ENCODE measurements at places on chromosomes 4 and X.

- no peaks in the 10 kb centered on the region for H3K36me3 ChIP-seq
- no peak for DNase-seq
- no peak overlapping the region for H3K27ac ChIP-seq
- H3K4me1 ChIP-seq, result no peaks in the 10 kb centered on the region
- no peaks in the 10 kb centered on the region for H3K27me3 ChIP-seq
- no peak overlapping the region for H3K4me3 ChIP-seq
These were observed 77.3 kb upstream of the NOCT start for GRCh38 chr4:138938366-138938690.

- peaks cover 5% of the 10 kb centered on the region for H3K4me1 ChIP-seq
- H3K27ac ChIP-seq, result no peak overlapping the region
- no peak overlapping the region for H3K4me3 ChIP-seq
- no peak for DNase-seq
- H3K36me3 ChIP-seq, result no peaks in the 10 kb centered on the region
- no peaks in the 10 kb centered on the region for H3K27me3 ChIP-seq
These were observed 14.0 kb downstream of the PDGFC start for GRCh38 chr4:156957556-156957955.

DNA sequence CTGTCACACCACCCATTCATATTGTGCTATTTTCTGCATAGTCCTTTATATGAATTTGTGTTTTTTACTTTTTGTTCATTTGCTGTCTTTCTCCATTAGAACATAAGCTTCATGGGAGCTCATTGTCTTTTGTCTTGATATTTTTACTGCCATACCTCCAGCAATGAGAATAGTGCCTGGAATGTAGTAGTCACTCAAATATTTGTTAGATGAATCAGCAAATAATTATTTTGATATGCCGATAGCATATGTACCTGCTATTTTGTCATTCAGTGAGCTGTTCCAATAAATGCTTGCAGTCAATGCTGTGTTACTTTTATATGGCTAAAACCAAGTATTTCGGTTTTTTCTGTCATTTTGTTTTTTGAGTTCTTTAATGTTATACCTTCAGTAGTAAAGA lies 43.5 kb upstream of the SLC25A31 start:
- H3K27ac ChIP-seq, result no peak overlapping the region
- peaks cover 10% of the 10 kb centered on the region for H3K36me3 ChIP-seq
- DNase-seq, result no peak
- no peaks in the 10 kb centered on the region for H3K27me3 ChIP-seq
- no peak overlapping the region for H3K4me3 ChIP-seq
- H3K4me1 ChIP-seq, result no peaks in the 10 kb centered on the region

DNA sequence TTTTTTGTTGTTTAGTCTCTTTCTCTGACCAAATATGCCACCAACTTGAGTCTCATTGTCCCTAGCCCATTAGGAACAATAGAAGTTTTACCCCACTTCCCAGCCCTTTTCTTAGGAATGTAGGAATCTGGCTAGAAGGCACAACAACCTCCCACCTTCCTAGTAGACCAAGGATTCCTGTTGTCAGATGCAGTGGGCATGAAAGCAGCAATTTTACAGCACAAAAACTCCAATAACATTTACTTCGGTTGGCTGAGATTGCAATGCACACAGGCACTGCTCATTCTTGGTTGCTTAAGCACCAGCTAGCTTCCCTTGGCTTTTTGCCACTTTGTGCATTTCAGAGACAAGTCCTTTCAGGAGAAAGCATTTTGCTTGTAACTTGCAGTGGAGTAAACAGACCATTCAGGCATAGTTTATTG lies 312.8 kb downstream of the TENM3 start:
- H3K4me3 ChIP-seq, result no peak overlapping the region
- no peak for DNase-seq
- no peak overlapping the region for H3K27ac ChIP-seq
- H3K36me3 ChIP-seq, result no peaks in the 10 kb centered on the region
- no peaks in the 10 kb centered on the region for H3K27me3 ChIP-seq
- no peaks in the 10 kb centered on the region for H3K4me1 ChIP-seq

DNA sequence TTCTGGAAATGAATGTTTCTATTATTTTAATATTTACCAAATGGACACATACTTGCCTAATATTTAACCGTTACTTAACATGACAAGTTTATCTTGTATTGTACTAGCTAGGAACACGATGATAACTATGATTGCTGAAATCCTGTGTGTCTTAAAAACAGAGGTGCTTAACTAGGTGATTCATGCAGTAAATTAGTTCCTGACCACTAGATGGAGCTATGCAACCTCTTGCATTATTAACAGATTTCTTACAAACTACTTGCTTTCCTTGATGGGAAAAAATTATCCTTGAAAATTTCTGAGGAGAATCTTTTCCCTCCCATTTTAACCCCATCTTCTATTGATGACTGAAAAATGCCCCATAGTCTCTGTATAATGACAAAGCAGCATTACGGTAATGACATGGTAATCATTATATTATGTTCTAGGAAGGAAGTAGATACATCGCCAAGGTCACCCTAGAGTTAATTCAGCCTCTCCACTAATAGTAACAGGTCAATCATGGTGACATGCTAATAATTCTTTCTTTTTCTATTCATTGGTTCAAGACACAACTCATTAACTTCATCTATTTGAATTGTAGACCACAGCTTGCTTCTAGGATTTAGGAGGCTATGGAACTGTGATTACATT lies 844.2 kb downstream of the RAPGEF2 start:
- H3K4me3 ChIP-seq, result no peak overlapping the region
- no peak overlapping the region for H3K27ac ChIP-seq
- no peaks in the 10 kb centered on the region for H3K4me1 ChIP-seq
- no peaks in the 10 kb centered on the region for H3K36me3 ChIP-seq
- DNase-seq, result no peak
- H3K27me3 ChIP-seq, result no peaks in the 10 kb centered on the region

- no peaks in the 10 kb centered on the region for H3K36me3 ChIP-seq
- H3K27me3 ChIP-seq, result peaks cover 5% of the 10 kb centered on the region
- no peak overlapping the region for H3K27ac ChIP-seq
- H3K4me1 ChIP-seq, result no peaks in the 10 kb centered on the region
- no peak overlapping the region for H3K4me3 ChIP-seq
These were observed 43.0 kb downstream of the C4orf33 start for GRCh38 chr4:129138810-129139496.

- H3K4me3 ChIP-seq, result no peak overlapping the region
- H3K27ac ChIP-seq, result no peak overlapping the region
- H3K36me3 ChIP-seq, result no peaks in the 10 kb centered on the region
- DNase-seq, result no peak
- peaks cover 60% of the 10 kb centered on the region for H3K4me1 ChIP-seq
These were observed 53.5 kb upstream of the KLF3 start for GRCh38 chr4:38610521-38610920.

- H3K27me3 ChIP-seq, result no peaks in the 10 kb centered on the region
- H3K36me3 ChIP-seq, result no peaks in the 10 kb centered on the region
- no peaks in the 10 kb centered on the region for H3K4me1 ChIP-seq
- no peak overlapping the region for H3K4me3 ChIP-seq
These were observed 26.4 kb upstream of the ARSJ start for GRCh38 chr4:114005569-114006442.

- no peak overlapping the region for H3K27ac ChIP-seq
- H3K27me3 ChIP-seq, result no peaks in the 10 kb centered on the region
- DNase-seq, result no peak
- no peak overlapping the region for H3K4me3 ChIP-seq
These were observed 194.0 kb upstream of the TTC29 start for GRCh38 chr4:147139455-147140198.

DNA sequence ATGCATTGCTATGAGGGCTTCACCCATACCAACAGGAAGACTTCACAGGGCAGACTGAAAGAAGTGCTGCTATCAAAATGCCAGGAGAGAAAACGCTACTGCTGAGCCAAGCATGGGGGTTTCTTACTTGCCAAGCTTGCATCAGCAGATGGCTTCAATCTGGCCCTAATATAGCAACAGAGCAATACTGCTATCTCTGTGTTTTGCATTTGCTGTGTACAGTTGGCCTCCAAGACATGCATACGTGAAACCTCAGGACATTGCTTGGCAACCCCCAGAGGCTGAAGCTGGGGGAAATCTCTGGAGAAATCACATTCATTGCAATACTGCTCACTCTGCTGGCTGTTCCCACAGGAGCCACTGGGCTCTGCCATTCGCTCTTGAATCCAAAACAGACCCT lies 127.2 kb upstream of the GPC4 start:
- no peak overlapping the region for H3K4me3 ChIP-seq
- no peak overlapping the region for H3K27ac ChIP-seq
- H3K4me1 ChIP-seq, result no peaks in the 10 kb centered on the region
- no peak for DNase-seq

DNA sequence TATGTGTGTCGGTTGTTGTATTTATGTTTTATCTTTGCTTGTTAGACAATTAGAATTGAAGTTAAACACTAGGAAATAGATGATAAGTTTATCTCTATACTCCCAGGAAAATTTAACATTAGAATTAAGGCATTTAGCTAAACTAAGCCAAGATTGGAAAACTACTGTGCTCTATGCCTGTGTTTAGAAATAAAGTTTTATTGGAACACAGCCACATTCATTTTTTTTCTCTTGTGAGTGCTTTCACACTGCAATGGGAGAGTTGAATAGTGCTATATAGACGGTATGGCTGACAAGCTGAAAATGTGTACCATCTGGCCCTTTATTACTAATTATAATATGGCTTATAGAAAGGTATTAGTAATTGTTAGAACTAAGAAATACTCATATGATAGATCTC lies 186.7 kb upstream of the NUDT6 start:
- H3K4me1 ChIP-seq, result no peaks in the 10 kb centered on the region
- H3K36me3 ChIP-seq, result no peaks in the 10 kb centered on the region
- no peak overlapping the region for H3K4me3 ChIP-seq
- H3K27me3 ChIP-seq, result no peaks in the 10 kb centered on the region
- no peak overlapping the region for H3K27ac ChIP-seq

DNA sequence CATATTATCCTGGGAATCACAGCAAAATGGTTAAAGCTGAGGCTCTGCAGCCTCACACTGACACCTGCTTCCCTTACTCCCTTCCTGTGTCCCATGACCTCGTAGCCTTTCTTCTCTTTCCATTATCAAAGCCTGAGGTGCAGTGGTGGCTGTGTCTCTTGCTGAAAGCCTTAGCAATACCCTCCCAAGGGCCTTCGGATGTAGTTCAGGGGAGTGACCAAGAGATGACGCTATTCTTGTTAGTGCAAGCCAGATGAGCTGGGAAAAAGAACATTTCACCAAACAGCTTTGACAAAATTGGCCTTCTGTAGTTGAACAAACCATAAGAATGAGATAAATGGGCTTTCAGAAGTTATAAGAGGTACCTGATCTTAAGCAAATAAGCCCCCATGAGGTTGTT lies 31.6 kb downstream of the SMIM10L2A start:
- DNase-seq, result no peak
- no peaks in the 10 kb centered on the region for H3K36me3 ChIP-seq

DNA sequence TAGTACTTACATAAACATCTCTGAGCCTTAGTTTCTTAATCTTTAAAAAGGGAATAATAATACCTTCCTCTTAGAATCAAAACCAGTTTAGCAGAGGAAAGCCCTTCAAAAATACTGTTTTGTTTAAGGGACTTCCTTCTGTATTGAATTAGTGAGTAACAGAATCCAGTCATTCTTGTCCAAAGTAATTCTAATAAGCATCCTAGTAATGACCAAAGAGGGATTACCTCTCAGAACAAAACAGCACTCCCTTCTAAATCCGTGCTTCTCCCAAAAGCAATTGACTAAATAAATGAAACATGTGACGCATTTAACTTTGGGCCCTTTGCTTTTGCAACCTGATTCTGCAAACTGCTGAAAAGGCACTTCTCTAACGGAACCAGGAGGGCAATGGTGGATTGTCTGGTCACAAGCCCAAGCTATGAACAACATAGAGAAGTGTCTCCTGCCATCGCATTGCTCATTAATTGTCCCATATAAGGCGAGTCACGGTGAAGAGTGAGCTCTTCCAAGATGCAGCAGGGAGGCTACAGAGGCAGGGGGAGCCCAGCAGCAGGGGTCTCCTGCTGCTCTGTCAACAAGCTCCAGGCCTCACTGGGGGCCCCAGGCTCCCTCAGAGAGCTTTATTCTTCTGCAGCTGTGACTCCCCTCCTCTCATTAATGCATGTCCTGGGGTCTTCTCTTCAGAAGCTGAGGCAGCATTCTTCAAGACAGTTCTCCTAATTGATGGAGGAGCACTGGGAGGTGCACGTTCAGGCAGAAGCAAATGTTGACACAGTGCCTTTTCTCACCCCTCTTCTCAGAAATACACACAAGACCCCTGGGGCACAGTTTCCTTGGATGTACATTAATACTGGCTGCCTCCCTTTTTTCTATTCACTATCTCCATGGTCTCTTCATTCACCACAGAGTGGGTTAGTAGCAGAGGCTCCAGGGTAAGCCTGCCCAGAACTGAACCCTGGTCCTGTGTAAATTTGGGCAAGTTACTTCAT lies 419.6 kb upstream of the RASGEF1B start:
- H3K27ac ChIP-seq, result no peak overlapping the region
- no peaks in the 10 kb centered on the region for H3K36me3 ChIP-seq
- no peaks in the 10 kb centered on the region for H3K4me1 ChIP-seq
- no peaks in the 10 kb centered on the region for H3K27me3 ChIP-seq
- DNase-seq, result no peak

- H3K27ac ChIP-seq, result no peak overlapping the region
- H3K4me3 ChIP-seq, result no peak overlapping the region
- no peaks in the 10 kb centered on the region for H3K4me1 ChIP-seq
- DNase-seq, result no peak
- H3K27me3 ChIP-seq, result peaks cover 5% of the 10 kb centered on the region
These were observed 29.7 kb upstream of the WFS1 start for GRCh38 chr4:6239968-6240367.

- DNase-seq, result no peak
- no peaks in the 10 kb centered on the region for H3K4me1 ChIP-seq
- no peak overlapping the region for H3K4me3 ChIP-seq
- H3K27me3 ChIP-seq, result no peaks in the 10 kb centered on the region
These were observed 472.5 kb downstream of the PCDH10 start for GRCh38 chr4:133621628-133622027.

DNA sequence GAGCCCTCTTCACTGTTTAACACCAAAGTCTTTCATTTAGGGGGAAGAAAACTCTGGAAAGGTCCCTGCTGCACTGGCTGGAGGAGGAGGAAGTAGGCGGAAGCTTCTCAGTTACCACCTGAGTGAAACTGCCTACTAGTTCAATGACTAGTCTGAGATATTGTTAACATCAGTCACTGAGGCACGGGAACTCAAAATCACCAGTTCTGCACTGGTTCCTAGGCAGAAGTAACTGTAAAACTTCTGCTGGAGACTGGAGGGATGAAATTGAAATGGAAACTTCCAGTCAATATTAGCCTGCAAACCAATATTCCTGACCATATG lies 178.3 kb downstream of the SNCA start:
- DNase-seq, result no peak
- no peaks in the 10 kb centered on the region for H3K4me1 ChIP-seq
- no peak overlapping the region for H3K27ac ChIP-seq
- no peaks in the 10 kb centered on the region for H3K36me3 ChIP-seq
- no peaks in the 10 kb centered on the region for H3K27me3 ChIP-seq

DNA sequence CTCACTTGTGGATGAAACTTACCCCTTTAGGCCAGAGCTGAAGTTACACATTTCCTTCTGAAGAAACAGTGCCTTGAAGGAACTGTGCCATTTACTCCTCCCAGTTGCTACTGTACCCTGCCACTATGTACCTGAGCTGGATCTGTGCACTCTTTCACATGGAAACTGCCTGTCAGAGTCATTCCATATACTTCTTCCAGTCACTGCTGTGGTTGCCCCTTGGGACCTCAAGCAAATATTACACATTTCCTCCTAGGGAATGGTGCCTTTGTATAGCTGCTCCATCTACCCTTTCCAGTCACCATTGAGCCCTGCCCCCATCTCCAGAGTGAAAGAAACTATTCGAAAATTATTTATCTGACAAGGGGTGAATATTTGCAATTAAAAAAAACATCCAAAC lies 1328.3 kb downstream of the TECRL start:
- no peaks in the 10 kb centered on the region for H3K27me3 ChIP-seq
- H3K4me1 ChIP-seq, result no peaks in the 10 kb centered on the region
- no peak for DNase-seq
- H3K4me3 ChIP-seq, result no peak overlapping the region

- H3K4me1 ChIP-seq, result no peaks in the 10 kb centered on the region
- H3K27me3 ChIP-seq, result no peaks in the 10 kb centered on the region
- no peak overlapping the region for H3K4me3 ChIP-seq
These were observed 204.8 kb downstream of the VEGFC start for GRCh38 chr4:176587920-176588319.

All from heart left ventricle (tissue), 16 donors.